ENCODE measurements at places on chromosomes 5 and 9. TPM values are rescaled to one million over a fixed set of nuclear protein-coding genes. Genes with fewer than 3 reads are reported as not detected.
A peak's percentile ranks its signal among the peaks of the same experiment; 100 is the strongest.

DNA sequence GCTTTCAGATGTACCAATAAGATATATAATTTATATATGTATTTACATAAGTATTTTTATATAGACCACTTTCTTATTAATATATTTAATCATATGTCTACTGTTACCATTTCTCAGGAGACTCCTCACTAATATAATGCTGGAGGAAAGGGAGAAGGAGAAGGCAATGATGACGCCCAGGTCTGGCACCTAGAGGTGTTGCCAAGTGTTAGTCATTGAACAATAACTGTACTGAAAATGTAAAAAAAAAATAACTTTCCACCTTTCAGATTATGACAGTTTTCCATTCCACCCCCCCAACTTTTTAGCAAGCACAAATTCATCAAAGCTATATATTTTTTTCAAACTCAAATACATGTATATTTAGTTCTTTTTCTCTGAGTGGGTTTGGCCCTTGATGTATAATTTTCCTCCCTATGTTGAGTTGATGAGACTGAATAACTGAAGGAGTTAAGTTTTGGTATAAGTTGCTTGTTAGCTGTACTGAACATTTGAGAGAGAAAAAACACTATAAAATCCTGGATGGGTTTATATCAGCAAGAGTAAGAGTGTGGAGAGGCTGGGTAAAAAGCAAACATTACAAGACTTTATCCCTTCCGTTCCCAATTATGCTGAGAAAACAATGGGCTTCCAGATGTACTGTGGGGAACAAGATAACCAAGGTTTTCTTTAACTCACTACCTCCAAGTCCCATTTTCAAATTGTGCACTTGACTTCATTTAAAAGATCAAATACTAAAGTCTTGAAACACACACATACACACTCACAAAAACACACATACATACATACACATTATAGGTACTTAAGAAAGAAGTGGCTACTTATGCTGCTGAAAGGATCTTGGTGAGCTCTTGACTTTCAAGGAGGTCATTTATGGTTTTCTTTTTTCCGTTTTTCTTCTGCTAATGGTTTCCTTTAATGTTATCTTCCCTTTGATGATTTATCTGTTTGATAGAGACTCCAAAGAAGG, 142.8 kb upstream of the IFNE start:
- no peak overlapping the region for H3K4me3 ChIP-seq
- H3K4me1 ChIP-seq, result peaks cover 11% of the 10 kb centered on the region
- H3K36me3 ChIP-seq, result peaks cover 15% of the 10 kb centered on the region
- no peak overlapping the region for H3K27ac ChIP-seq
- H3K27me3 ChIP-seq, result no peaks in the 10 kb centered on the region

Gene CCNO
- total RNA-seq, result not detected

Gene HACD4
- total RNA-seq, result 17.5 TPM

Gene MEIKIN
- total RNA-seq, result 1.2 TPM

DNA sequence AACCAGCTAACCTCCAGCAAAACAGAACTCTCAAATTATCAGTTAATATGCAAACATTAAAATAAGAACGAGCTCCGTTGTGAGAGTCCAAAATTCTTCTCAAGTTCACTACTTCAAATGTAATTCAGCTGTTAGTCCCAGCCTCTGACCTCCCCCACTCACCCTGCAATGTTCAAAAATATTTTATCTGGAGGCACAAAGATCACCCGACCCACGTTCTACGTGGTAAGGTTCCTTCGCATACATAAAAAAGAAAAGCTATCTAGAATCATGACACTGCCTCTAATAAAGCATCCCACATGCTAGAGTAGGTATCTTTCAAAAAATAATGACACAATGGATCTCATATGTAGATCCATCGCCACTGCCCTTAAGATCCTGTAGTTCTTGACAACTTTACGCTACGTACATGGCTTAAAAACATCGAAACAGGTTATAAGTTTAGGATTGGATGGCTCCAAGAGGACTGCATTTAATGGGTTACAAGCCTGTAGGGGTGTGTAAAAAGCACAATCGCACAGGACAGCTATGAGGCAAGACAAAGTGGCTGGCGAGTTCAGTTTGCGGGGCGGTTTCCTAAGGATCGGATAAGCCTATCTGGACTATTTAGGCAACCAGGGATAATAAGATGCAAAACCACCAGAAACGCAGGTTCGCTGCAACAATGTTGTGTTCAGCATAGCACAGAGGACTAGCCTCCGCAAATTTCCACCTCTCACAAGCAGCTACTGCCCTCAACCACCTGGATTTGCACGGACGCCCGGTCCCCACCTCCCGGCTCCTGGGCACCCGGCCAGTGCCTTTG, 969 bp downstream of the CLK4 start:
- peaks cover 11% of the 10 kb centered on the region for H3K36me3 ChIP-seq
- peak overlapping the region; percentile 83 for H3K4me3 ChIP-seq
- peaks cover 14% of the 10 kb centered on the region for H3K4me1 ChIP-seq
- DNase-seq, result no peak

DNA sequence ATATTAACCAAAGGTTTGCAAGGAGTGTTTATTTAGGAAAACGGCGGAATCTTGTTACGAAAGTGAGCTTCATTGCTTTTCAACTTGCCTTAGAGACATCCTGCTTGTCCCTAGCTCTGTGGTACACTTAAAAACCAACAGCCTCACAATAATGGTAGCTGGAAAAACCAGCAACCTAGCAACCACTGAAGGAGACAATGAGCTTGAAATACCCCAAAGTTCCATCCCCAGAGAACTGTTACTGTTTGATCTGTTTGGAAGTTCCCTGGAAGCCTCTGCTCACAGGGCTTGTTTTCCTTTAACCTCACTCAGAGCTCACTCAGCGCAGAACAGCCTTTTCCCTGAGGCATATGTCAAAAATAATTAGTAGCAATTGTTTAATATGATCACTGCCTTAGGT, 43.2 kb downstream of the SH3TC2 start:
- no peak overlapping the region for H3K4me3 ChIP-seq
- H3K27ac ChIP-seq, result no peak overlapping the region
- H3K27me3 ChIP-seq, result peaks cover 24% of the 10 kb centered on the region
- no peak for DNase-seq
- H3K36me3 ChIP-seq, result no peaks in the 10 kb centered on the region

- DNase-seq, result no peak
- peaks cover 2% of the 10 kb centered on the region for H3K36me3 ChIP-seq
- H3K27ac ChIP-seq, result no peak overlapping the region
- H3K4me1 ChIP-seq, result no peaks in the 10 kb centered on the region
These were observed 75.5 kb downstream of the RAI14 start for GRCh38 chr5:34731435-34732232.

- H3K27me3 ChIP-seq, result no peaks in the 10 kb centered on the region
- no peak overlapping the region for H3K4me3 ChIP-seq
- DNase-seq, result no peak
- no peak overlapping the region for H3K27ac ChIP-seq
- H3K36me3 ChIP-seq, result no peaks in the 10 kb centered on the region
These were observed 24.3 kb downstream of the FBXO10 start for GRCh38 chr9:37551888-37552287.
